Vagina (tissue), 2 donors: ENCODE measurements at places on chromosomes 1 and 21.

DNA sequence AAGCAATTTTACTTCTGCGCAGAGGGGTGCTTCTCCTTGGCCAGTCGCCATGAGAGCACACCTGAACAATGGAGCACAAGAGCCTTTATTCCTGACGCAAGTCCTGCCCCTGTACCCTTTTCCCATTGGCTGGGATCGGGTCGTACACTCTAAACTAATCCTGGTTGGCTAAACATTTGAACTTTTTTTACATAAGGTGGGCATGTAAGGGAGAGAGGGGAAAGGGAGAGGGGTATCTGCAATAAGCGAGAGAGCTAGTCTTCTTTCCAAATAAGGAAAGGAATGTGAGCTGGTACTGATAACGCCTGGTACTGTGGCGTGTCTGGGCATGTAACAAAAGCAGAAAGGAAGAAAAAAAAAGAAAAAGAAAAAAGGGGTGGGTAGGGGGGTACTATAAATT lies 21.8 kb downstream of the MFSD2A start:
- no peak for DNase-seq

- DNase-seq: no peak
These were observed 33.6 kb upstream of the F13B start for GRCh38 chr1:197100677-197101076.

GRCh38 chr1:181918880-181919525 lies 142.5 kb downstream of the ZNF648 start:
- no peak for DNase-seq

DNA sequence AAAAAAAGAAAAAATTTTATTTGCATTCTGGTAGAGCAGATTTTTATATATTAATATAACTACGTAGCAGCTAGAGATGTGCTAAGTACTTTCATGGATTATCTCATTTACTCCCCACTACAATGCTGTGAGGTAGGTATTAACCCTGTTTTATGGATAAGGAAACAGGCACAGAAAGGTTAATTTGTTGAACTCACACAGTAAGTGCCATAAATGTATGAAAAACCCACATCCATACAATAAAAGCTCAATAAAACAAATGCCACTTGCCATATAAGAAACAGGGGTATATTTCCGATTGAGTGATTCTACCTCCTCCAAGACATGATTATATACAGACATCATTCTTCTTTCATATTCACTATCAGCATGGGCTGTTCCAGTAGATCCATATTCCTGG lies 83.1 kb downstream of the INTS7 start:
- no peak for DNase-seq

- no peak for DNase-seq
These were observed 37.9 kb downstream of the CRB1 start for GRCh38 chr1:197305925-197306324.

DNA sequence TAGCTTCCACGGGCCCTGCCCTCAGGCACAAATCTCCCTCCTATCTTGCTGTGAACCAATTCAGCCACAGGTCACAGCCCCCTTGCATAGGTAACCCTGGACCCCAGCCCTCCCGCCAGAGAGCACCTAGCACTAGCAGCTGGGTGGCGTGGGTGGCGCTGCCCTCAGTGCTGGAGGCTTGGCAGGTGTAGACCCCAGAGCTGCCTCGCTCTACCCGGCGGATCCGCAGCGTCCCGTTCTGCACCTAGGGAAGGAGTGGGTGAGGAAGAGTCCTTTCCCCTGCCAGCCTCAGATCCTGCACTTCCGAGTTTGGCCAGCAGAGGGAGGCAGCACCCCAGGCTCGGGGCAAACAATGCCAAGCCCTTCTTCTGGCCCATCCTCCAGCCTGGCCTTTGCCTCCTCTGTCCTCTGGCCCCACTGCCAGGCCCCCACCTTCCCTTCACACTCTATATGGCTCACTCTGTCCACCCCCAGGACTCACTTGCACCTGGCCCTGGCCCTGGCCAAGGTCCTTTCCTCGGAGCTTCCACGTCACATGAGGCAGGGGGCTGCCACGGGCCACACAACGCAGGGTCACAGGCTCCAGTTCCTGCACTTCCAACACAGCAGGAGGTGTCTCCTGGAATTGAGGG lies 9.0 kb downstream of the IGSF9 start:
- no peak for DNase-seq

DNA sequence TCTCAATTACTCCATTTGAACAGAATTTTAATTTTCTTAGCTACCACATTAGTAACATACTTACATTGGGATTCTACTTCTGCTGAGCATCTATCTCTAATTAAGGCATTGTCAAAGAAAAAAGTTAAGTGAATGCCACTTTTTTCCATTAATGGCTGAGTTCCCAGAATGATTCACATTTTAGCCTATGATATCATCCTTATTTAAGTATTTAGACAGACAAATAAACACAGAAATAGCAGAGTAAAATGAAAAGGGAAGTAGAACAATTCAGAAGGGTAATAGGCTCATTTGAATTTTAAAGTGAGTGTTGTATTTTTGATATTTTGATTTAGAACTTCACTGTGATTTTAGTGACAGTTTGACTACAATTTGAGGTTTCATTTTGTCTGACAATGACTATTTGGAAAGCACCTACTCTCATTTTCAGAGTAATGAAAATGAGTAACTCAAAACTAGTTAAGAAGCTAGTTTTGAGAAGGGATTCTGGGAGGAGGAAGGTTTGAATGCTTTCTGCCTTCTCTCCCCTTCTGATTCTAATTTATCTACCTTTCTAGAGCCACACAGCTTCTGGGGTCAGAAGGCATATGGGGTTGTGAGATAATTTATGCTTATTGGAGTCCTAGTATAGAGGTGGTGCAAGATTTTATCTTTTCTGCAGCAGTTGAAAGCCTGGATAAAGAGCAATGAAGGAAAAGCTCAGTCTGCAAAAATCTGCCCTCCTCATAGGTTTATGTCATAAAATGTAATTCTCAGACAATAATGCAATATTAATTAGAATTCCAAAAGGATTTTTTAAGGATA lies 15.5 kb downstream of the LYPLAL1 start:
- DNase-seq: no peak

DNA sequence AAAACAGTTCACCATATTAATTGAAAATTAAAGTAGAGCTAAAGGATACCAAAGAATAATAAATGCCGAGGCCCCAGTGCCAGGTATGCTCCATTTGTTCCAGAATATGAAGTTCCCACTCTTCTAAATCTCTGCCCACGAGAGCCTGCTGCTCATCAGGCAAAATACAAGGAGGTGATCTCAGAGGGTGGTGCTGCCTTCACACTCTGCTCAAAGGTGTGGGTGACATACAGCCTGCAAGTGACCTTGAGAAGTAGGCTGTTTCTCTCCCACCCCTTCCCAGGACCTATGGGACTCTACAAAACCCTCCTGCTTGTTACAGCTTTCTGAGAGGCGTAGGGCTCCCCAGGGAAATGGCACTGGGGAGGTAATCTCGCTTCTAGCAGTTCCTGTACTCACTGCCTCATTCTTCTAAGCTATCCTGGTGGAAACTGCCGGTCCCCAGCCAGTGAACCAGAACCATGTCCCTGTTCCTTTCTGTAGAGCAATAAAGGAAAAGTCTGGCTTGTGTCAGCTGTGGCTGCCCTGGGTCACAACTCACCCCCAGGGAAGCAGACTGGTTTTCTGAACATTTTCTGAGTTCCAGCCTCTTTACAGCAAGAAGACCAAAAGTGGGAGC lies 26.9 kb upstream of the DPT start:
- no peak for DNase-seq

DNA sequence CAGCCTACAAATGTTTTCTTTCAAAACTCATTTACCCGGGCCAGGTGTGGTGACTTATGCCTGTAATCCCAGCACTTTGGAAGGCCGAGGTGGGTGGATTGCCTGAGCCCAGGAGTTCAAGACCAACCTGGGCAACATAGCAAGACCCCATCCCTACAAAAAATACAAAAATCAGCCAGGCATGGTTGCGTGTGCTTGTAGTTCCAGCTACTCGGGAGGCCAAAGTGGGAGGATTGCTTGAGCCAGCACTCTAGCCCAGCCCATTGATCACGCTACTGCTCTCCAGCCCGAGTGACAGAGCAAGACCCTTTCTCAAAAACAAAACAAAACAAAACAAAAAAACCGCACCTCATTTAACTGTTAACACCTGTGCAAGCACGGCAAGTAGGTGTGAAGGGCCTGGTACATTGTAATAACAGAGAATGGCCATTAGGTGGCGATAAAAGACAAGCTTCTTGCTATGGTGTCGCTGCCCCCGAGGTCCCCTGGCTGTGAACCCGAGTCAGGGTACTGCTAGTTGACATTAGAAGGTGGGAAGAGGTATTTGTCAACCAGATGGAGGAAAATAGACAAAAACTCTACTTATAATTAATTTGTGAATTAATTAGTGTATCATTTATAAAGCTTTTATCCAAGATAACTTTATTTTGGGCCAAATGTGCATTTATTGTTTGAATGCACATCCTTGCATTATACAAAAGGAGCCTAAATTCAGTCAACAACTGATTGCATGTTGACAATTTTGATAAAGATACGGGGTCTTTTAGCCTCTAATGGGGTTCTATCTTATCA lies 66.5 kb downstream of the SH3BGR start:
- DNase-seq: no peak

DNA sequence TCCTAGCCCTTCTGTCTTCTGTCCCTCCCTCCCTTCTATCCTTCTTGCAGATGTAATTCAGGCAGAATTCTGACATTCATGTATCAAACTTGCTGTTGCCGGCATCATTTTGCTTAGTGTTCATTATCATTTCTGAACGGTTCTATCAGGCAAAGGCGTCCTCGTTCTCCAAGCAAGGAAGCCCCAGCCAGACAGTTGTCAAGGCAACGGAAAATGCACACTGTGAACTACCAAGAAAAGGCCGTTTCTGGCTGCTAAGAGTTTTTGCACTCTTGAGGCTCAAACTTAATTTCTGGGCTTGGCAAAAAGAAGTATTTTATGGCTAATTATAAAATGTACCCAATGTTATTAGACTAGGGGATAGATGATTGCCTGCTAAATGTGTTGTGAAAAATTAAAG lies 164.7 kb upstream of the KCNJ15 start:
- DNase-seq: no peak

DNA sequence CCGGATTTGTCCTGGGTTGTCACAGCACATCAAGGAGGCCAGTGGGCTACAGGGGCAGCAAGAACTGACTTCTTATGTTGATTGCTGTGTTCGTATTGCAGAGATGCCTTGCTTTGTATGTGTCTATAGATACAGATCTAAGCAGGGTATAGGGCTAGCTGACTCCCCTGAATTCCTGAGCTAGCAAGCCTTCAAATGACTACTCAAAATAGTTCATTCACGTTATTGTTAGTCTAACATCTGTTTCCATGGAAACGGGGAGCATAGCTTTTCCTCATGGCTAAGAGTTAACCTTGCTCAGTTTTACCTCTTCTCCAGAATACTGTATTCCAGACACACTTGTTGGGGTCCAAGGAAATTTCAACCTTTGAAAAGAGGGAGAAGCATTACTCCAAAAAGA lies 24.1 kb downstream of the TRIM45 start:
- DNase-seq: no peak

DNA sequence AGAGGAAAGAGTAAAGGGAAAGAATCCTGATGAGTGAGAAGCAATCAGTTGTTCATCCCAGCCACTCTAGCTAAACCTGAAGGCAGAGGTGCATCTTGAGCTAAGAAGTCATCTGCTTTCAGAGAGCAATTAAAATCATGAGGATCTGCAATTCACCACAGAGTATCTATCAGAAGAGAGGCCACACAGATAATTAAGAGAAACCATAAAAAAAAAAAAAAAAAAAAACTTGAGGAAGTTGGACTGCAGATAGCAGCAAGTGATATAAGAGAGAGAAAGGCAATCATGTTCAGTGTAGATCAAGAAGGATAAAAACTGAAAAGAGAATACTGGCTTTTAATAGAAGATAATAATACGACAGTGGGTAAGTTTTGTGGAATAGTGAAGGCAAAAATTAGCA lies 17.7 kb downstream of the FOXJ3 start:
- DNase-seq: no peak

DNA sequence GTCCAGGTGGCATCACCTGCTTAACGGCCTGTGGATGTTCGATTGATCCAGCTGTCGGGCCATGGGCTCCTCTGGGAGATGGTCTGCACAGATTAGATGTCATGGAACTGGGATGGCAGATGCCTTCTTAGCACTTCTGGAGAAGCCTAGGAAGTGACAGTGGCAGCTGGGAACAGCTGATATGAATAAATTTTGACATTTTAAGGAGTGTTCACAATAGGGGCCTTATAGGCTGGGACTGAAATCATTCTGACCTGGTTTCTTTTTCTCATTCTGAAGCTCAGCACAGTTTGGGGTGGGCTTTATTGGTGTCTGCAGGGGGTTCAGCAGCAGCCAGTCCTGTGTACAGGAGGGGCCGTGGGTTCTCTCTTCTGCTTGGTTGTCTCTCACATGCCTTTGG lies 175.3 kb downstream of the CACNA1E start:
- DNase-seq: no peak

DNA sequence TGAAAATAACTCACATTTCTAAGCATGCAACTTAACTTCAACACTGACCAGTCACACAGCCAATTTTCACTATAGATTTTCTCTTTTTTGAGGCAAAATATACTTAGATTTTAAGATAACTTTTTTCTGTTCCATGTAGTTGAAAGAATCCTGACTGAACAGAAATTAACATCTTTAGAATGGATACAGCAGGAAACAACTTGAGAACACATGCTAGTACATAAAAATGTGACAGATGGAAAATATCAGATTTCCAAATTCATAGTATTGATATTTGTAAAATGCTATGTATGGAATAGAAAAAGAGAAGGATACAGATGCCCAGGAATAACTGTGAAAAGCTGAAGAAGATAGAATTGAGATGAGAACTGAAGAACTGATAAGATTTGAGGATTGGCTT lies 1270.6 kb downstream of the KCNT2 start:
- DNase-seq: no peak

DNA sequence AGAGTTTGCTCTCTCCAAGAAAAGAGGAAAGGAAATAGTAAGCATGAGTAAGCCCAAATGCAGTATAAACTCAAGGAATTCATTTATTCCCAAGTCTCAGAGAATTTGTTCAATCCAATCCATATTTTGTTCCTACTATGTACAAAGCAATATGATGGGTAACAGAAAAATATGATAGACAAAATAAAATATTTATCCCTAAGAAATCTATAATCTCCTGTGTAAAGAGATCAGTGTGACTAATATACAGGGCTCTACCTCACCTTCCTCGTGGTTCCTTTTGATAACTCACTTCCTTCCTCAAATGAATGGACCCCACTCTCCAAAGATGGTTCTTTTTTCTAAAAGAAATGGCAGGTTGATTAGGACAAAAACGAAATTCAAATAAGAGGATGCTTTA lies 7.6 kb downstream of the CLSPN start:
- no peak for DNase-seq

DNA sequence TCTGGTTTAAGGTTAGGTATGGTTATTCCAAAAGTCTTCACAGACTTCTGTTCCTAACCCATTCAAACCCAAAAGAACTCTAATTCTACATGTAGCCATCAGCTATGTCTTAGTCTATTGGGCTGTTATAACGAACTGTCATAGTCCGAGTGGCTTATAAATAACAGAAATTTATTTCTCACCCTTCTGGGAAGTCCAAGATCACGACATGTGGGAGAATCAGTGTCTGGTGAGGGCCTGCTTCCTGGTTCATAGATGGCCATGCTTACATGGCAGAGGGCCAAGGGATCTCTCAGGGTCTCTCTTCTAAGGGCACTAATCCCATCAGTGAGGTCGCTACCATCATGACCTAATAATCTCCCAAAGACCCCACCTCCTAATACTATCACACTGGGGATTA lies 103.0 kb upstream of the PPP2R5A start:
- no peak for DNase-seq

GRCh38 chr1:207029701-207030521 lies 2.6 kb downstream of the C1orf116 start:
- DNase-seq: no peak
